ENCODE measurements at places on chromosomes 16 and 17.

DNA sequence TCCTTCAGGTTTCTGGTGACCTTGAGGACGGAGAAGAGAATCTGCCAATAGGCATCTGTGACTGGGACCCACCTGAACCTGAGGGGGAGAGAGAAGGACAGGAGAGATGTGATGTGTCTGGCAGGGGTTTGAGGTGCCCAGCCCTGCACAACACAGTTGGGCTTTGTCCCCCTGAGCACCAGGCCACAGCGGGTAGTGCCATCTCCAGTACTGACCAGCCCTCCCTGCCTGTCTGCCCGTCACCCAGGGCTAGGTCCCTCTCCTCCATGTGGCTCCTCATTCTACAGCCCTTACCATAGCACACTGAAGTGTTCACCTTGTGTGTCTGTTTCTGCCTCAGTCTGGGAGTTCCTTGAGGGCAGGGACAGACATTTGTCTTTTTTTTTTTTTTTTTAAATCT, 30.8 kb downstream of the NLRP1 start:
- DNase-seq: no peak

GRCh38 chr17:8949061-8949661, 16.3 kb downstream of the PIK3R5 start:
- DNase-seq: no peak

GRCh38 chr17:10628756-10629155, 28.4 kb downstream of the MYH3 start:
- DNase-seq: no peak

DNA sequence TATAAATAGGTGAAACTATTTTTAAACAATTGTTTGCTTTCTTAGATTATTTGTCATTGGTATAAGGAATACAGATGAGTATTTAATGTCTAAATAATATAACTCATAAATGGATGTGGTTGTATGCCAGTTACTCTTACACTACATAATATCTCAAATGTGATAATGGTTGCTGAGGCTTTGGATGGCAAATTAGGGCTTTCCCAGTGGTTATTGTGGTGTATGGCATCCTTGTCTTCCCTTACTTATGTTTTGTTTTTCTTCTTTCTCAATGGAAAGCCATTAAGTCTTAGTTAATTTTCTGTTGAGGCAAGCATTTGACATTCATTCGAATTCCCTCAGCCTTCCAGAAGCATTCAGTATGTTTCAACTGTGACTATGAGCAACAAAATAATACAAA, 10.5 kb downstream of the OMG start:
- DNase-seq: no peak

DNA sequence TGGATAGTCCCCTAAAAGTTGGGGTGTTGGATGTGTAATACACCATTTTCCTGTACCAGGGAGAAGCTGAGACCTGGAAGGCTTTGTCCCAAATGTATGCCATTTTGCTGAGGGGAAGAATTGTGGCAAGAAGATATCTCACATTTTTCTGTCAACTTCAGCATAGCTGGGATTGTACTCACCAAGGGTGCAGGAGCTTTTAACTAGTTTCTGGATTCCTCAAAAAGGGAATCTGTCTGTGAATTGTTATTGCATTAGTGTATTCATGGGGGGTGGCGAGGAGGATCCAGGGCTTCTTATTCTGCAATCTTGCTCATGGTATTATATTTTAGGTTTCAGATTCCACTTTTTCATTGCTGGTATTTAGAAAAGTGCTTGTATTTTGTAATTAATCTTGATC, 208.2 kb upstream of the MYOCD start:
- DNase-seq: no peak

GRCh38 chr17:42227849-42228700, 33.8 kb upstream of the GHDC start:
- DNase-seq: no peak

DNA sequence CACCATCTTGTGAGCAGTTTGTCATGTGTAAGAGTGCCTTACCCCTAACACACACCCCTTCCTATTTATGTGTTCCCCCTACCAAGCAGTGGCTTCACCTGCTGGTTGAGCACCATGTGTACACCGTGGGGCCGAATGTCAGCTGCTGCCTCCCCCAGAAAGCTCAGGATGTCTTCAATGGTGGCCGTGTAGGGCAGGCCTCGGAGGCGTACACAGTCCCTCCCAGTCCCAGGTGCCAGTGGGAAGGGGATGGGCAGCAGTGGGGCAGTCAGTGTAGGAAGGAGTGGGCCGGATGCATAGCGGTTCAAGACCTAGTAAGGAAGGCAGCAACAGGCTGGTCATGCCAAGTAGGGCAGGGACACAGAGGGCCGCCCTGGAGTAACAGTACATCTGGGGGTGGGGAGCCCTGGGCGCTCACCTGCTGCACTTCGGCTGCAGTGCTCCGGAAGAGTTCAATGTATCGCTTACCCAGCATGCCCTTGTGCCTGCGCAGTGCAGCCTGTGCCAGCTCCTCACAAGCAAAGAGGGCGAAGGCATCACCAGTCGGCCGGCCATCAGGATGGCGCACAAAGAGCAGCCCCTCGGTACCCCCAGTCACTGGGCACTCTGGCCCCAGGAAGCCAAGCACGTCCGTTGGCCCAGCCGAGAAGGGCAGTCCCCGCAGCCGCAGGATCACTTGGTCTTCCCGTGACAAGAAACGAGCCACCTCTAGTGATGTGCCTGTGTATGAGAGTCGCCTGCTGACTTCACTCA, 4.4 kb downstream of the ESRP2 start:
- DNase-seq: no peak

DNA sequence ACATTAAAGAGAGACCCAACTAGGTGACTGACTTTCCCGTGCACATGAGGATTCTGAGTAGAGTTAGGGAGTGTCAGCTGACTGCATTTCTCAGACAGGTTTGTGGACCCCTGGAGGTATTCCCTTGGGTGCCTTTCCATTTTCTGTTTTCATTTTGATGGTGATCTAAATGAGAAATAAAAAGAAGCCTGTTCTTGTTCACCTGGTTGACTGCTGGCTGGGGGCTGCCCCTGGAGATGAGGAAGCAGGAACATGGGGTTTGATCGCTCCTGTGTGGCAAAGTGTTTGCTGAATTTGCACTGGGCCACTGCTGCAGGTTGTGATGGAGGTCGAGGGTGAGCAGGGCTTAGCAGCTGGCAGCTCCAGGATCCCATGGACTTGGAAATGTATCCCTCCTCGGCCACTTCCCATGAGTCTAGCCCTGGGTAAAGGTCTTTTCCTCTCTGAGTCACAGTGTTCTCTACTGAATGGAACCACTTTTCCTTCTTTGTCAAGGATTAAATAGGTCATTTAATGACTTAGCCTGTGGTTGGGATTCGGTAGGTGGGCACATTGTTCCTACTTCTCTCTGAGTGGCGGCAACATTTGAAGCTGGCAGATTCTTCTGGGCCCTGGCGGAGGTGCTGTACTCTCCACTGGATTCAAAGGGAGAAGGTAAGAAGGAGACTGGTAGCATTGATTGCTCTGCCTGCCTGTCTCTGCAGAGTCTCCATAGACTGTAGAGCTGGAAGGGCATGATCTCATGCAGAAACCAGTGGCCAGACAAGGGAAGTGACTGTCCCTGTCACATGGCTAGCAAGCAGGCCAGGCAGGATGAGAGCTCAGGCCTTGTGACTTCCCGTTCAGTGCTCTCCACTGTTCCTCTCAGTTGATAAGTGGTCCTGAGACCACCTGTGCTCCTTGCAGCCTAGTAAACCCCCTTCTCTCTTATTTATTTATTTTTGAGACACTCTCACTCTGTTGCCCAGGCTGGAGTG, 17.9 kb downstream of the SNX29 start:
- DNase-seq: no peak

- DNase-seq: no peak
Observed at GRCh38 chr17:1744551-1745512, 2.2 kb downstream of the SERPINF2 start.

DNA sequence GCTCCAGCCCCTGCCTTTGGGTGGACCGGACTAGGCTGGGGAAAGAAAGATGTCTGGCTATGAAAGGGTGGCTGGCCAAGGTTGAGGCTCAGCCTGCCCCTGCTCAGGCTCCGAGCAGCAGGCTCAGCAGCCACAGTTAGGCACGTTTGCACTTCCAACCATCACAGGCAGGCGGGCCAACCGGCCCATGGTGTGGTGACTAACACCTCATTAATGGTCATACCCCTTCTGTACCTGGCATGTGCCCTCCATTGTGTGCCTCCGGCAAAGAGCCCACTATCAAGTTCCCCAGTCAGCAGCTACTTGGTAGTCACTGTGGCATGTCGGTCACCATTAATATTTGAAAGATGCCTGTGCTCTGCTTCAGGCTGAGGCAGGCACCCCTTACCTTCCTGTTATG, 6.7 kb downstream of the TBC1D24 start:
- DNase-seq: no peak

DNA sequence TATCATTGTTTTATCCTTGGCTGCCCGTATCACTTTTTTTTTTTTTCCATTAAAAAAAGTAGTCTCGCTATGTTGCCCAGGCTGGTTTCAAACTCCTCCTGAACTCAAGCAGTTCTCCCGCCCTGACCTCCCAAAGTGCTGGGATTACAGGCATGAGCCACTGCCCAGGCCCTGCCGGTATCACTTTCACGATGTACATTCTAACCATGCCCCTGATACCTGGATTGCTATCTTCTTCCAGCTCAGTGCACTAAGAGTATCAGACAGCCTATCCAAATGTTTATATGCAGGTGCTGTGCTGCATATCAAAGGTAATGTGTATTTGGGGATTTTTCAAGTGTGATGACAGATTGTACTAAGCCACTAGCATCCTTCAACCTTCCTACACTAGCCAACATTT, 14.2 kb downstream of the MOSMO start:
- DNase-seq: no peak

DNA sequence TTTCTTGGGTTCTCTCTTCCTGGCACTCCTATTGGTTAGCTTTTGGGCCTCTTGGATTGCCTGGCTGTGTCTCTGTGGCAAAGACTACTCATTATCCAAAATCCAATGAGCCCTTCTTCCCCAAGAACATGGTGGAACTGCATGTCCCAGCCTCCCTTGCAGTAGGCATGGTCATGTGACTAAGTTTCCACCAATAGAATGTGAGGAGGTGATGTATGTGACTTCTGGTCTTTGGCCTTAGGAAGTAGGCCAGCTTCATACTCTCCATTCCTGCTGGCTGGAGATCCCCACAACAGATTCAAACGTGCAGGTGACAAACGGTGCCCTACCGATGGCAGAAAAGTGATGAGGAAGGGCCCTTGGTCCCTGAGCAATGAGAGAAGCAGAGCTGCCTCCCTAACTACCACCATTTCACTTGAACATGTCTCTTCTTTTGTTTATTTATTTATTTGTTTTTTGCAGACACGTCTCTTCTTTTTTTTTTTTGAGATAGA, 17.3 kb upstream of the SPN start:
- no peak for DNase-seq

DNA sequence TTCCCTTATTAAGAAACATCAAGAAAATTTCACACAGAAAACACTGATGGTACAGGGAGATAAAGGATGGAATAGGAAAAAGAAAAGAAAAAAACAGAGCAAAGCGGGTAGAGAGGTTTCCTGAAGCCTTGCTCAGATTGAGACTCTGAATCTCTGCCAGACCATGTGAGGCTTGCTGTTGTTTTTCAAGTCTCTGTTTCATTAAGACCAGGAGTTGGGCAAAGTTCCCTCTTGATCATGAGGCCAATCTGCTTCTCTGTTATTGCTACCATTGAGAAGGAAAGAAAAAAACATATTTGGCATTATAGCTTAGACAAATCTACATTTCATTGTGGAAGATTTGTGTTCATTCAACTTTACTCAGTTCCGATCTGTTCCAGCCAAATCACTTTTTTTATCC, 201.6 kb upstream of the SOX9 start:
- DNase-seq: no peak

DNA sequence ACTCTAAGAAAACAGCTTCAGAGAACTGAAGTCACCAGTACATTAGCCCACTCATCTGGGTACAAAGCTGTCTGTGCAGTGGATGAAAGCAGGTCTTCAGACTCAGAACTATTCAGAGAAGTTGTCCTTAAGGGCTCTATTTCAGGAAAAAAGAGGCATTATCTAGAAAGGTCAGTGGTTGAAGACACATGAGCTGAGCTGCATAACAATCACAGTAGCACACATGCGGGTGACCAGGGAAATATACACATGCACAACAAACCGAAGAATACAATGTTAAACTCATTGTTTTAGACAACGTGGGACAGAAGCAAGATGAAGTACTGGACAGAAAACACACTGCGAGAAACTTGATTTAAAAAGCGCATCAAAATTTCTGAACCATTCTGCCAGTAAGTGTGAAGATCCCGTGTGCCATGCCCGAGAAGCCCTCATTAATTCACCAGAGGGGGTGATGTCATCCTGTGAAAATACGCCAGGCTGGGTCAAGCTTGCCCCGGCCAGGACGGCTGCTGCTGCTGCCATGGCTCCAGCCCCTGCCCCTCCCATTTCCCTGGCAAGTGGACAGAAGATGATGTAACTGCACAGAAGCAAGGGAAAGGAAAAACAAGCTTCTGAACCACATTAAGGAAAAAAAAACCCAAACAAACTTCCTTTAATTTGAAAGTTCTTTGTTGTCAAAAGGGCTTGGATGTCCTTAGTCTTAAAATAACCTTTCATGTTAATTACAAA, 10.1 kb downstream of the DYNC1LI2 start:
- DNase-seq: no peak

DNA sequence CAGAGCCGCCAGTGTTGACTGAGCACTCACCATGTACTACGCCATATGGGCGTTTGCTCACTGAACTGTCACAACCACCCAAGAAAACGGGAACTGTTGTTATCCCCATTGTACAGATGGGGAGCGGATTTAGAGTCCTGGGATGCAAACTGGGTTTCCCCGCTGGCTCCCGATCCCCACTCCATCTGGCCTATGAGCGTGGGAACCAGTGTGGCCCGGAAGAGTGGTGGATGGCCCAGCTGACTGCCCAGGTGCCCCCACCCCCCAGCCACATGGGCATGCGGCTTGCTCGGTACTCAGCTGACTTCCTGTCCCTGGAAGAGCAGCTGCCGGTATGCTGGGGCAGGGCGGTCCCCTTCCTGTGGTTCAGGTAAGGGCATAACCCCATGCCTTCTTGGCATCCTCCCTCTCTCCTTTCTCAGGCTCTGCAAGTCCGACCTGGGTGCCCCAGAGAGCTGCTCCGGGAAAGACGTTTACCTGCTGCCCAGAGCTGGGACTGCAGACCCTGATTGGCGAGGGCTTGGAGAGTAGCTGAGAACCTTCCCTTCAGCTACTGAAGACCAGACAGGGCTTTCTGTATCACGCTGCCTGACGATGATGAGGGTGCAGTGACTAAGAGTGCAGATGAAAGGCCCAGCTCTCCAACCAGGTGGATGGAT, 16.2 kb downstream of the SOCS3 start:
- DNase-seq: peak; percentile 83

DNA sequence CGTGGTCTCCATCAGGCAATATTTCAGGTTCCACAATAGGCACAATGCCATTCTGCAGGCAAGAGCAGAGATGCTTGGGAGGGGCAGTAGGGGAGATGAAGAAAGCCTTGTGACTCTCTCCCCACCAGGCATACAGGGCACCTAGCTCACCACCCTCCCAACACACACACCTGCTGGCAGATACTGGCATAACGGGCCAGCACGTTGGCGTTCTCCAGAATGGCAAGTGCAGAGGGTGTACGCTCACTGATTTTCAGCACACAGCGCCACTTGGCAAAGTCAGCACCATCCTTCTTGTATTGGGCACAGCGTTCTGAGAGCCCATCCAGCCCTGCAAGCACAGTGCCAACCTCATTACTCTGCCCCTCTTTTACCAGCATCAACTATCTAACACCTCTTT, 2.2 kb downstream of the ALDOC start:
- DNase-seq: no peak
